Activated T-cell treated with anti-CD3 and anti-CD28 coated beads for 1 hour (primary cell): ENCODE measurements at places on chromosomes 3 and 15.

GRCh38 chr3:101072300-101072699 lies 79.1 kb upstream of the ABI3BP start:
- no peak for DNase-seq

DNA sequence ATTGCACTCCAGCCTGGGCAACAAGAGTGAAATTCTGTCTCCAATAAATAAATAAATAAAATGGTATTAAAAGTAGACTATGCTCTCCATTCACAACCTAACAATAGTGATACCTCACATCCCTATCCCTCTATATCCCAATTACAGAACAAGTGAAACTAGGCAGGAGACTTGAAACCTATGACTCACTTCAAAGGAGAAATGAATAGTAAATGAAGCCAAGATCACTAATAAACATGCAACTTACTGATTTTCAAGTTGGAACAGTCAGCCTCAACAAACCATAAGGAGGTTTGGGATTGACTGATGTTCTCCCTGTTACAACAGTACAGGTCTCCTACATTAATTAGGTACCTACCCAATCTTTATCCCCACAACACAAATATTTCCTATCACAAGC lies 103.4 kb downstream of the GSK3B start:
- DNase-seq: no peak

DNA sequence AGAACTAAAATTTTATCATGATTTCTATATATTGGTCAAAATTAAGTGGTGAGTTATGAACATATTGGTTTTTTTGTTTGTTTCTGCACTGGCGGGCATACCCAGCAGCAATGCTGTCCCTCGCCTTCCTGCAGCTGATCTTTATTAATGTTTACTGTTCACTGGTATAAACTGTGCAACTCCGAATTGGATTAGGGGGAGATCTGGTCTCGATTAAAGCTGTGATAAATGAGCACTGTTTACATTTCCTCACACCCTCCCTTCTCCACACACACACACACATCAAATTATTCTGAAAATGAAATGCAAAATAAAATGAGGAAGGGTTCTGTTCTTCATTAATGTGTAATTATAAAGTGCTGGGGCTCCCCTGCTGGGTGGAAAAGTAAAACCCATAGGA lies 48.5 kb upstream of the DAZL start:
- no peak for DNase-seq

- no peak for DNase-seq
Measured at GRCh38 chr3:11212784-11213183, 58.5 kb downstream of the HRH1 start.

DNA sequence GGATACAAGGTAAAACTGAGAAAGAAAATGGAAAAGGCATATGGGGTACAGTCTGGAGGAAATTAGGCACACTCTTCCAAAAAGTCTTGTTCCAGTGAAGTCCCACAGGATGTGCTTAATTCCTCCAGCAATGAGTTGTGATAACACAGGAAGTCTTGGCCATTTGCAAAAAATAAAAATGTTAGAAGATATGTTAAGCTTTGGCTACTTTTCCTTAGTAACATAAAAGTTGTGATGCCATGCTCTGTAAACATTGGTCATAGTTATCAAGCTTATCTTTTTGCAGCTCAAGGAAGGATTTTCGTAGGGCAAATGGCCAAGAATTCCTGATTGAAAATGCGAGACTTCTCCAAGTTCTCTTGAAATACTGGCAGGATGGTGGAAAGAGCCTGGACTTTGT lies 26.4 kb downstream of the LNP1 start:
- no peak for DNase-seq

DNA sequence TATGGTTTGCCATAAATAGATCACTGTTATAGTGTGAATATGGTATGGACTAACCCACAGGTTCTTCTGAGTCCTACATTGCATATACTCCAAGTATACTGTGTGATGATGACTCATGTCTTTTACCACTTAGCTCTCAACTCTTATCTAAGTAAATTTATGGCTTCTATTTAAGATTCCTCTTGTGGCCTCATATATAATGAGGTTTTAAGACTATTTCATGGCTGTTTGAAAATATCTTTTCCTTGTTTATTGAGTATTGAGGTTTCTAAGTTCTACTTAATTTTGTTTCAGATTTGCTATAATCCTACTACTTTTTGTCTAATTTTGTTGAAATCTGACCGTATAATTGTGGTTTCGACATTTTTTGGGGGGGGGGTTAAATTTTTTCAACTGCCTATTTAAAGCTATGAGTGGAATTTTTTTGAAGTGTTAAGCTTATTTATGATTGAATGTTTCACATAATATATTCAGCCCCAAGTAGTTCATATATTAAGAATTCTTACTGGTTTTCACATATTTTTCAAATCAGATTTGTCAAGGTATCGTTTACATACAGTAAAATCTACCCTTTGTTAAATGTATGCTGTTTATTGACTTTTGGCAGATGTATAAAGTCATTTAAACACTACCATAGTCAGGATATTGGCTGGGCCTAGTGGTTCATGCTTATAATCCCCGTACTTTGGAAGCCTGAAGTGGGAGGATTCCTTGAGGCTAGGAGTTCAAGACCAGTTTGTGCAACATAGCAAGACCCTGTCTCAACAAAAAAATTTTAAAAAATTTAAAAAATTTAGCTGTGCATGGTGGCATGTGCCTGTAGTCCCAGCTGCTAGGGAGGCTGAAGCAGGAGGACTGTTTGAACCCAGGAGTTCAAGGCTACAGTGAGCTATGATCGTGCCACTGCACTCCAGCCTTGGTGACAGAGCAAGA lies 11.7 kb downstream of the SLC25A36 start:
- DNase-seq: no peak
